ENCODE measurements at places on chromosomes 1 and 21.

DNA sequence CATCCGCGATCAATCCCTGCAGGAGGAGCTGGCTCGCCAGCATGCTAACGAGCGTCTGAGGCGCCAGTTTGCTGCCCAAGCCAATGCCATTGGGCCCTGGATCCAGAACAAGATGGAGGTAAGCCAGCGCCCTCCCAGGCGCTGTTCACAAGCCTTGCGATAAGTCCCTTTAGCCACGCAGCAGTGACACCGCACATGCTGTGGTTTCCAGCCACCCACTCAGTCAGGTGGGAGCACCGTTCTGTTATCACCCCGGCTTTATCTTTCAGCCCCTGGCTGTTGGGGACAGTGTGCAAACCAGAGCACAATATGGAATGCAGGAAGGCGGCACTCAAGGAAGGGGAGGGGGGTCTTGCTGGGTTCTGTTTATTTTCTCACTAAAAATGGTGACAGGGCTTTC, 41.1 kb upstream of the MTR start:
- DNase-seq: no peak

DNA sequence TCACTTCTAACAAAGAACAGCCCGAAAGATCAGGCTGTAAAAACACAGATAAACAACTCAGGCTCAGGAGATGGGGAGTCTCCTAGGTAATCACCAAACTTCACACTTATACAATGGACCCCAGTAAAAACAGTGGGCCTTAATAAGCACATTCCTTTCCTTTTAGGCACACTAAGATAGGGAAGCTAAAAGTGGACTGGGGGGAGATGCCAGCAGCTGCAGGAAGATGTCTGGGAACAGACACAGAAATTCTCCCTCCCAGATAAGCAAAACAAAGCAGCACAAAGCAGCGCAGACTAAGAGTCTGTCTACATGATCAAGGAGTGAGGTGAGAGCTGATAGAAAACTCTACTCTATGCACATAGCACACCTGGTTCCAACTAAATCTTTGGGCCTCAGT, 29.0 kb upstream of the CTBS start:
- no peak for DNase-seq

DNA sequence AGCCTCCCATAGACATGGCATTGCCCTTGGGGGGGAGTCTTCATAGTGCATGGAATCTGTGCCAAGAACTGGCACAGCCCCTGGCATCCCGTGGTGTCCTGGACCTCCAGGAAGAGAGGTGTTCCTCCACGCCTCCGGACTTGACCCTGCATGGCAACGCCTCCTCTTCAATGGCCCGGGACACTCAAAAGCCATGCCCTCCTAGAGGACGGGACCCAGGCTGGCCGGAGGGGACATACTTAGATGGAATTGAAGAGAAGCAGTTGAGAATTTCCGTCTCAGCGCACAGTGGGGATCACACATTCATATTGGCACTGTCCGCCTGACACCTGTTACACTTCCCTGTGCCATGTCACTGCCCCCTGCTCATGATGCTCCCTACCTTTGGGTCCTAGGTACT, 38.4 kb upstream of the TENT5C start:
- DNase-seq: peak; percentile 16

DNA sequence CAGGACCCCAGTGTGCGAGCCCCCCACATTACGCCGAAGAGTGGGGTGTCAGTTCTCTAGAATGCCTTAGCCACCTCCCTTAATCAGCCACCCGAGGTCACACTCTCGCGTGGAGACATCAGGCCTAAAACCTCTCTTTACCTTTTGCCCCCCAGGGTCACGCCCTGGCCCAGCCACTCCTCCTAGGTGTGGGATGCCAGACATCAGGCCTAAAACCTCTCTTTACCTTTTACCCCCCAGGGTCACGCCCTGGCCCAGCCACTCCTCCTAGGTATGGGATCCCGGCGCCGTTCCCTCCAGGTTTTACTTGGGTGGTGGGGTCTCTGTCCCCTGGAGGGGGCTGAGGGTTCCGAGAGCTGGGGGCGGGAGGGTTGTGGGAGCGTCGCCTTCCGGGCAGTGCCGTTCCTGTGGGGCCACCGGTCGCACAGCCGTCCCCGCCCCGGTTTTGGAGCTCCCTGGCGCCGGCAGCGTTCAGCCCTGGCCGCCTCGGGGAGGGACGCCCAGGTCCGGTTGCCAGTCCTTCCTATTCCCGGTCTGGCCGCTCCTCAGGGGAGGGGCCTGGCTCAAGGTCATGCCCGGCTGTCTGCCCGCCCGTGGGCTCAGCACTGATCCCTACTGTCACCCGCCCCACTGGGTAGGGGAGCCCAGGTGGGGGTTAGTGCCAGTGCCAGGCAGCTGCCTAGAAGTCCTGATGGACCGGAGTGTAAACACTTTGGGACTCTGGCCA, 882 bp downstream of the VPS13D start:
- peak; percentile 81 for DNase-seq

- DNase-seq: no peak
These were observed 33.4 kb downstream of the MEGF6 start for GRCh38 chr1:3577711-3578432.

DNA sequence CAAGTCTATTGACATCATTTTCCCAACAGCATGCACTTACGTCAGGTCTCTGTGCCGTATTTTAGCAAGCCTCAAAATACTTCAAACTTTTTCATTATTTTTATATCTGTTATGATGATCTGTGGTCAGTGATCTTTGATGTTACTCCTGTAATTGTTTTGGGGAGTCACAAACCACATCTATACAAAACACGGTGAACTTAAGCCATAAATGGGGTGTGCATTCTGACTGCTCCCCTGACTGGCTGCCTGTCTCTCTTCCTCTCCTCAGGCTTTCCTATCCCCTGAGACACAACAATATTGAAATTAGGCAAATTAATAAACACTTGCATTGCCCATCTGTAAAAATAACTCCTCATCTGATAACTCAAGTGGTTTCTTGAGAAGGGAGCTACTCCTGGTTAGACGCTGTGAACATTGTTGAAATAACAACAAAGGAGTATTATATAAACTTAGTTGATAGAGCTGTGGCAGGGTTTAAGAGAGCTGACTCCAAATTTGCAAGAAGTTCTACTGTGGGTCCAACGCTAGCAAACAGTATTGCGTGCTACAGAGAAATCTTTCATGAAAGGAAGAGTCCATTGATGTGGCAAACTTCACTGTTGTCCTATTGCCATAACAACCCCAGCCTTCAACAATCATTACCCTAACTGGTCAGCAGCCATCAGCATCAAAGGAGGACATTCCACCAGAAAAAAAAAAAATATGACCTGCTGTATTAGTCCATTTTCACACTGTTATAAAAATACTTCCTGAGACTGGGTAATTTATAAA, 105.8 kb upstream of the DSCAM start:
- no peak for DNase-seq

DNA sequence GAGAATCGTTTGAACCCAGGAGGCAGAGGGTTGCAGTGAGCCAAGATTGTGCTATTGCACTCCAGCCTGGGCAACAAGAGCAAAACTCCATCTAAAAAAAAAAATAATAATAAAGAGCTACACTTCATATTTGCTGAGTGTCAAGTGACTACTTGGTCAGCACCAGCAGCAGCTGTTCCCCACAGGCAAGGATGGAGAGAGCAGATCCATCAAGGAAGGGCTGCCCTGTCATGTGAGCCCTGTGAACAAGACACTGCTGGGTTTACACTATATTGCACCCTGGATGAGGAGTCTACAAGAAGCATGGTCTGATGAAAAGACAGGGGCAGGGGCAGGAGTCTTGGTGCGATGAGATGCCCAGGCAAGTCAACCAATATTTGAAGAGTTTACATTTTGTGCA, 3.6 kb downstream of the CTNNBIP1 start:
- DNase-seq: no peak

DNA sequence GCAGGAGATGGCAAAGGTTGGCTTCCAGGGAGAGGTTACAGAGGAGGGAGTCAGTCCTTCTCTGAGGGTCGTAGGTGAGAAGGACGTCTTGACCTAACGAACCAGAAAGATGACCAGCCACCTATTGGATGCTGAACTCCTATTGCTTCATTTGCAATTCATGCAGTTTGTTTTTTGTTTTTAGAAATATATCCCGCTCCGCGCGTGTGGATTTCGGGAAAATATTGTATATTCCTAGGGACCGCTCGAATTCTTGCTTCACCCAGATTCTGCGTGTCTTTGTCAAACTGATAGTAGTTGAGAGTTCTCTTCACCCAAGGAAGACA, 564 bp downstream of the DISP1 start:
- no peak for DNase-seq

- peak; percentile 62 for DNase-seq
These were observed 75.3 kb upstream of the ARTN start for GRCh38 chr1:43858324-43858723.

- DNase-seq: peak; percentile 51
These were observed 5.1 kb upstream of the CTSK start for GRCh38 chr1:150813028-150813707.

- DNase-seq: peak; percentile 85
These were observed 82.8 kb downstream of the UBIAD1 start for GRCh38 chr1:11355559-11356475.

DNA sequence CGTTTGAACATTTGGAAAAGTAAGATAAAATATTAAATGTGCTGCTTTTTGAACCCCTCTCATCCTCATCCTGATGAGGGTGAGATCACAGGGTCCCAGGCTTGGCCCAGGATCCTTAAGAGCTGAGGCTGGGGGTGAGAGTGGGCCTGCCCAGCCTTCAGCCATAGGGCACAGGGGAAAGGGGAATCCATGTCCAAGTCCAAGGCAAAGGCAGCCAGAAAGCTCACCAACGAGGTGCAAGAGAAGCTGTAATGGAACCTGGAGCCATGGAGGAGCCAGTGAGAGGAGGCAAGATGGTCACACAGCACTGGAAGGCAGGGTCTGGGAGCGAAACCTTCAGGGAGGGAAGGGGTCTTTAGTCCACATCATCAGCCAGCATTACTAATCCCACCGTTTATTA, 191.9 kb downstream of the RRAGC start:
- DNase-seq: no peak

DNA sequence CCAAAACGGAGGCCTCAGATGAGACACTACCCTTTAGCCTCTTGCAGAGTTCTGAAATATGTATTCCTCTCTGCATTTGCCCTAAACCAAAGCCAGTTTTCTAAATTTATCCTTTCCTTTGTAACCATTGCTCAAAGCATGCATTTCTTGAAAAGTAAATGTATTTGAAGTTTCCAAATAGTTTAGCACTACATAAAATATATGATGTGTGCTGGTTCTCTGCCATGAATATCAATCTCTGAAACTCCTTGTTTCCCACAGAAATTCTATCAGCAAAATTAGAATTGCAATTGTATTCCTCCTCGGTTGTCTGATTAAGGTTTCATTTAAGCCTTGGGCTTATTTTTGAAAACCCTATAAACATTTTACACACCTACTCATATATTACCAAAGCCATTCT, 137.1 kb upstream of the SYT6 start:
- DNase-seq: no peak

DNA sequence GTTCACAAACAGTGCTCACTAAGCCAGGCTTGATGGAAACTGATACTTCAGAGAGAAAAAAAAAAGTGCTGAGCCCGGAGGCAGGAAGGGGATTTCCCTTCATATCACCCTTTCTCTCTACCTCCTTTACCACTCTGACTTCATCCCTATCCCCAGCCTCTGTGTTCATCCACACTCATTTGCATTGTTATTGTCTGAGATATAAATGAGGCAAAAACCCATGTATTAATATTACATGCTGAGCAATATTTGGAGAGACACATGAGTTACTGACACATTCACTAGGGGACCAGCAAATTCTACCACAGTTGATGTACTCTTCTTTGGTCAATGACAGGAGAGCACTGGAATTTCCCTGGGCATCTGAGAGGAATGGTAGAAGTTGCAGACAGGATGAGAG, 175.8 kb downstream of the TNFSF18 start:
- DNase-seq: no peak

- DNase-seq: no peak
These were observed 66.8 kb upstream of the DISP3 start for GRCh38 chr1:11412141-11412540.

- no peak for DNase-seq
These were observed 1383.7 kb downstream of the MRPL39 start for GRCh38 chr21:24223624-24224023.

GRCh38 chr1:111538343-111539025, 35.1 kb upstream of the ADORA3 start:
- peak; percentile 19 for DNase-seq

GRCh38 chr1:171590022-171590421, 32.0 kb upstream of the MYOCOS start:
- no peak for DNase-seq

DNA sequence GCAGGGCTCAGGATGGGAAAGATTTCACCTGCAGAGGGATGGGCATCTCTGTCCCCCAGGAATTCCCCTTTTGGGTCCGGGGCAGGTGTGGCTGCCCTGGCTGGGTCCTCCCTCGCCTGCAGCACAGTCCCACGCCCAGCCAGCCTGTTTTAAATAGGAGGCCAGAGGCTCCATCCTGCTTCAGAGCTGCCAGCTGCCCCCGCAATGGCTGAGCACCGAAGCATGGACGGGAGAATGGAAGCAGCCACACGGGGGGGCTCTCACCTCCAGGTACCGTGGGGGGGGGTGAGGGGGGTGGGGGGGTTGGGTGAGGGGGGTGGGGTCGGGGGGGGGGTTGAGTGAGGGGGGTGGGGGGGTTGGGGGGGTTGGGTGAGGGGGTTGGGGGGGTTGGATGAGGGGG, 3.6 kb downstream of the SCNN1D start:
- peak; percentile 90 for DNase-seq

- DNase-seq: no peak
These were observed 636.7 kb downstream of the PLA2G4A start for GRCh38 chr1:187465441-187465840.

DNA sequence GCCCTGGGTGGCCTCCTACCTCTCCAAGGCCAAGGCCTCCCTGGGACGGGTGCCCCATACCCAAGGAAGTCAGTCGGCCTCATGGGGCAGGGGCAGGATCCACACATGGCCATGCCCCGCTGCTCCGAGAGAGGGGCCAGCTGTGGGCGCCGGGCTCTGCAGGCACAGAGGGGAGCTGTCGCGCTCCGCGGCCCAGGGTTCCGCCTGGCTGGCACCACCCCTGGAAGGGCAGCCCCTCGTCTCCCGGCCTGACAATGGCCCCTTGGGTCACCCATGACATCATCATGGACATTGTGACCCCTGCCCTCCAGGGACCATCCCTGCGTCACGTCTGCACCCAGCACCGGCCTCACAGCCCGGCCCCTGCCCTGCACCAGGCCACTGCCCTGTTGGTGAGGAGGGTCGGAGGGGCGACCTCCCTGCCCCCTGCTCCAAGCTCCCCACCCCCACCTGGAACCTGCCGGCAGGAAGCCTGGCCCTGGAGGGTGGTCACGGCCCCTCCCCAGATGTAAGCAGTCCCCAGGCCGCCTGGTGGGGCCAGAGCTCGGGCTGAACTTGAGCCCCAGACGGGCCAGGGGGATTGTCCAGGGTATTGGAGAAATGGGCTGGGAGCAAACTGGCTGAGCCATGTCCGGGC, 5.8 kb downstream of the TTLL10 start:
- peak; percentile 60 for DNase-seq

DNA sequence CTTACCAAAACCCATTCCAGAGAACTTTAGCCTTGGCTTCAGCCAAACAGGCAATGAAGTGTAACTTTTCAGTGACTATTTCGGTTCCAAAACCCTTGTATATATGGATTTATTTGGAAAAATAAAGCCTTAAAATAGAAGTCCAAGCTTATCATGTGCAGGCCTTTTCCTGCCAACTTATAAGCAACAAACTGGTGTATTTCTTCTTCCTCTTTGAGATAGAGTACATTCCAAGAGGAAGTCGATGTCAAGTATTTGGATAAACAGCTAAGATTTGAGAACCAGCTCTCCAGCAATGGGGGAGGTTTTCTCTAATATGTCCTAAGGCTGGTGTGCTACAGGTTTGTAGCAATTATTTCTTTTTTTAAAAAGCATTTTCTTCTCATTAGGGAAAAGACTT, 407.8 kb downstream of the DUSP10 start:
- no peak for DNase-seq

- DNase-seq: no peak
These were observed 349.6 kb downstream of the LMO4 start for GRCh38 chr1:87678266-87678665.

All from H7 (cell line).